ENCODE measurements at places on chromosomes 5 and 9.

GRCh38 chr5:11390291-11390767 lies 513.9 kb downstream of the CTNND2 start:
- no peak for DNase-seq

DNA sequence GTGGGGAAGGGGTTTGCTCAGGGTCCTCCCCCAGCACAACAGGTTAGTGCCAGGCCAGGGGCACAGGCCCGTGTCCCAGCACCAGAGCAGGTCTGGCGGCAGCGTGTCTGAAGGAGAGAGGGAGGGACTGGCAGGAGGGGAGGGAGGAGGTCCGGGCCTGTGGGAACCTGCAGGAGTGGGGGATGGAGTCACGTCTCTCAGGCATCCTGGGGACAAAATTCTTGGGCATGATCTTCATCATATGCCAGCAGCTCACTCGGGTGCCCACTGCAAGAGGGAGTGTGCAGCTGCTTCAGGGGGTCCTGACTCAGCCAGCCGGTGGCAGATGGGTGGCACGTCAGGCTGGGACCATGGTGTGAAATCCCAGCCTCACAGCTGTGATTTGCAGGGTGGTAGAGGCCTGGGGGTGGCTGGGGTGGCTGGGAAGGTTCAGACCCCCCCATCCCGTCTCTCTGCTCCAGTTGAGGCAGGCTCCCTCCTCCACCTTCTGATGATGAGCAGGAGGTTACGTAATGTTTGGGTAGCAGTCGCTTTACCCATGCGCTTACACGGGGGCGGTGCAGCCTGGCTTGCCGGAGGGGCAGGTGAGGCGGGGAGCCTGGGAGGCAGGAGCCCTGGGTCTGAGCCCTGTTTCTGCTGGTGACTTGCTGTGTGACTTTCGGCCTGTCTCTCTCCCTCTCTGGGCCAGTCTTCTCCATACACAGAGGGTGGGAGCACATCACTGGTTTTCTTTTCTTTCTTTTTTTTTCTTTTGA lies 40.5 kb downstream of the NCS1 start:
- DNase-seq, result no peak

DNA sequence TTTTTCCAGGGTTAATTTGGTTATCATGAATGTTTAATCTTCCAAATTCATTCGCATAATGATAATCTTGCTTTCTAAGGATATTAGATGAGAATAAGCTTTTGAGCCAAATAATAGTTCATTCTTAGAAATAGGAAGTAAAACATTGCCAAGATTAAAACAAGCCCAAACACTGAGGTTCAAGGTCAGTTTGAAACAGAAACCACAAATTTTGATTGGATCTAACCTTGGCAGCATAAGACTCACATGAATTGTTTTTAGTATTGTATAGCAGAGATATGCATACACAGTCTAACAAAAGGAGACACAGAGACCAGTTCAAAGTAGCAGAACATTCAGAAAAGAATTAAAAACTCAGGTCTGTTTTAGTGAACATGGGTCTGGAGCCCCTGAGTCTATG lies 43.4 kb upstream of the VCAN start:
- DNase-seq, result peak; percentile 10

- DNase-seq, result no peak
These were observed 123.5 kb downstream of the CTNND2 start for GRCh38 chr5:11780641-11781345.

DNA sequence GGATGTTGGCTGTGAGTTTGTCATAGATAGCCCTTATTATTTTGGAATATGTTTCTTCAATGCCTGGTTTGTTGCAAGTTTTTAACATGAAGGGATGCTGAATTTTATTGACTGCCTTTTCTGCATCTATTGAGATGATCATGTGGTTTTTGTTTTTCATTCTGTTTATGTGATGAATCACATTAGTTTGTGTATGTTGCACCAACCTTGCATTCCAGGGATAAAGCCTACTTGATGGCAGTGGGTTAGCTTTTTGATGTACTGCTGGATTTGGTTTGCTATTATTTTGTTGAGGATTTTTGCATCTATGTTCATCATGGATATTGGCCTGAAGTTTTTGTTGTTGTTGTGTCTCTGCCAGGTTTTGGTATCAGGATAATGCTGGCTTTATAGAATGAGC lies 225.6 kb downstream of the PCSK1 start:
- no peak for DNase-seq

DNA sequence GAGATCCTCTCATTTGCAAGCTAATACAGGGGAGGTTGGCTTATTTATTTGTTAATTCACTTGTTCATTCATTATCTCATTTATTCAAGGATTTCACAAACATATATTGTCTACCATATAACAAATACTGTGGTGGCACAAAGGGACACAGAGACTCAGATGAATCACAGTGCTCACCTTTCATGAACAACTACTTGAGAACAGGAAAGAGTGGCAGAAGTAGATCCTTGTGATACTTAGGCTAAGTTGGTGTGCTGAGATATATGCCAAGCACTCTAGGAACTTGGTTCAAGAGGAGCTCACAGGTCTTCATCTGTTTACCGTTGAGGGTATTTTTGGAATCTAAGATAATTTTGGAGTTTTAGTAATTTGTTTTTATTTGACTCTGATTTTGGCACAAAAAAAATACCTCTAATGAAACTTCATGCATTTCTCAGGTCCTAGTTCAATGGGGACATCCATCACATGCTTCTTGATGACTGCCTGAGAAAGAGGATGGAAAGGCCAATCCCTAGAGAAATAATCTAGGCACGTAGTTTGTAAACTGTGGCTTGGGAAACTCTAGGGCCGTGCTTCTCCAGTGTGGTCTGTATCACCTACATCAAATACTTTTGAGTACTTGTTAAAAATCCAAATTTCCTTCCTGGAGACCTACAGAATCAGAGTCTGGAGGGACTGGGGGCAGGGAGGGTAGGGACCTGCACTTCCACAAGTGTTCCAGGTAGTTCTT lies 113.3 kb downstream of the OSTF1 start:
- DNase-seq, result no peak

GRCh38 chr5:145944328-145944727 lies 8.0 kb downstream of the SH3RF2 start:
- no peak for DNase-seq

GRCh38 chr9:137429546-137429890 lies 6.3 kb downstream of the NOXA1 start:
- no peak for DNase-seq

GRCh38 chr5:62144401-62145022 lies 161.5 kb upstream of the KIF2A start:
- no peak for DNase-seq

GRCh38 chr5:53039855-53040254 lies 50.7 kb downstream of the ITGA2 start:
- no peak for DNase-seq

DNA sequence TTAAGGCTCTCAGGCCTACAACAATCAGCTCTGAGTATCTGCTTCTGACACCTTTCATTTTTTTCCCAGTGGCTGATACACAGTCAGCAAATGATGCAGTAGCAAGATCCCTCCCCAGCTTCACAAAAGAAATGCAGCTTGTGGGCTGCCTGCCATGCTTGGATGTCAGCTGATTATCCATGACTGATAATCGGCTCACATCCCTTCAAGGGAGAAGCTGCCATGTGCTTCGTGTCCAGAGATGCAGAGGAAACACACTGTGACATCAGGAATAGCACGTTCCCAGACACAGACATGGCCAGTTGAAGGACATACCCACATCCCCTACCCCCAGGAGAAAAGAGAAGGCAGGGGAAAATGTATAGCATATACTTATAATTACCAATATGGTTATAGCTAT lies 27.9 kb downstream of the TMEM215 start:
- DNase-seq, result no peak

DNA sequence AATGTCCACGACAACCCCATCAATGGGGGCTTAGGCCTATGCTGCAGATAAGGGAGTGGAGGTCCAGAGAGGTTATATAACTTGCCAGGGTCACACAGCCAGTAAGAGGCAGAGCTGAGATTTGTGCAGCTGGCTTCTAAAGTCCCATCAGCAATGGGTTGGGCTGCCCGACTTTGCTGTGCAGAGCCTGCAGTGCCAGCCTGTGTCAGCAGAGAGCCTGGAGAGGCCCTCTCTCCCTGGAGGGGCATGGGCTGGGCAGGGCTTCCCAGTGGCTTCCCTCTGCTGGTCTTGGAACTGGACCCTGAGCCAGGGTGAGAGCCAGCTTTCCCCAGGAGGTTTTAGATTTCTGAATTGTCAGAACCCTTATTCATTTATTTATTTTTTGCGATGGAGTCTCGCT lies 77.2 kb upstream of the RAPGEF1 start:
- no peak for DNase-seq

DNA sequence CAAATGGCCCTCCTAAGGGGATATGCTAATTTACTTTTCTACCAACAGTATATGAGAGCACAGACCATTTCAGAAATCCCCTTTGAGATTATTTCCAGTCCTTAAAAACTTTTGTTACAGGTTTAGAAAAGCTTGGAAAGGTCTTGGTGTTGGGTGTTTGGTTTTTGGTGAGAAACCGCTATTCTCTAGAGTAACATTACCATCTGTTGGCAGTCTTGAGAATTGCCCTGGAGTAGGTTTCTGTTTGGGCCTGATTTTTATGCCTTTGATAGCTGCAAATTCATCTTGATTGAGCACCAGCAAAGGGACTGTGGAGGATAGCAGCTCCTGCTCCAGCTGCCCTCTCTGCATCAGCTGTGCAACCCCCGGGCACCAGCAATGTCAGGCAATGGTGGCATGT lies 8.0 kb downstream of the NUDT2 start:
- DNase-seq, result no peak

DNA sequence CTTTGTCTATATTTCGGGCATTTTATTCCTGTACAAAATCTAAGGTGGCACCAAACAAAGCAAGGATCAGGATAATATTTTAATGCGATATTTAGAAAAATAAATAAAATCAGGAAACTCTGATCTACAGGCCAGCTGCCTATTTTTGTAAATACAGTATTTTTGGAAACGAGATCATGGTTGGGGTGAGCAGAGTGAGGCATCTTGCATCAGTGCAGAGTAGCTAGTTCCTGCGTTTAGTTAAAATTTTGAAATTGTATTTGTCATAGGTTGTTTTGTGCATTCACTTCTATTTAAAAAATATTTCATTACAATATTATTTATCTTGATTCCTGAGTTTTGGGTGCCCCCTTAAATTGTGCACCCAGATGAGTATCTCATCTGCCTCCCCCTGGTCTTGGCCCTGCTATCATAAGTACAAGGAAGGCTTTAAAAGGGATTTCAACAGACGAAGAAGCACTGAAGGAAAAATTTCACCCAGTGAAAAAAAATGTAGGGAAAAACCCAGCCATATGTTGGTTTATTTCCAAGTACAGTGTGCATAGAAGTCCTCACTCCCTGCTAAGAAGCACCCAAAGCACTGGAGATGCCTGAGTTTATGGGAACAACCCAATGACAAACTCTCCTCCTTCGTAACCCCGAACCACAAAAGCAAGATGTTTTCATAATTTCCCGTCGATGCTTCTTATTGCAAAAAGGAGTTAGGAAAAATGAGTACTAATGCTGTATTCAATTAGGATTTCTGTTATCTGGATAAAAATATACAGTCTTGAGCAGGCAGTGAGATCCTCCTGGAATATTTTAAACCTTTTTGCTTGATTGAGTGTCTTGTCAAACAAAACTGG lies 304.7 kb upstream of the CLINT1 start:
- peak; percentile 60 for DNase-seq

DNA sequence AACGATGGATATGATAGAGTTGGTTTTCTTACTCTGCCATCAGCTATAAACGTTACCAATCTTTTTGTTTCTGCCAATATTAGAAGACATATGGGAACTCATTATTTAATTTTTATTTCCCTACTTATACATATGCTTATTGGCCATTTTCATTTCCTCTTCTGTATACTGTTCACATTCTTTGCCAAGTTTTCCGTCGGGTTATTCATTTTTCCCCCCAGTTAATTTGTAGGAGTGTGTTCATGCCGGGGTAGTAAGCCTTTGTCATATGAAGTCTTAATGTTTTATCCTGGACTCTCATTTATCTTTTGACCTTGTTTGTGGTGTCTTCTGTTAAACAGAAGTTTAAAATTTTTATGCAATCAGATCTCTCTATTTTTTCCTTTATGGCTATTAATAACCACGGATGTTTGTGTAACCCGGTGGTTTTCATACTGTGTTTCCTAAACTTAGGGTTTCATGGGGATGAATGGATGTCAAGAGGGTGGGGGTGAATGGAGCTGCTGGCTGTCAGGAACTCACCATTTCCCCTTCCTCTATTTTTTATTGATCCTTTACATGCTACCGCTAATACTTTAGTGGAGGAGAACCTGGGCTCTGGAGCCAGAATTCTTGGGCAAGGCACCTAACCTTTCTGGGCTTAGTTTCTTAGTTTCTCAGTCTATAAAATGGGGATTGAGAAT lies 42.5 kb upstream of the PPARGC1B start:
- peak; percentile 78 for DNase-seq

DNA sequence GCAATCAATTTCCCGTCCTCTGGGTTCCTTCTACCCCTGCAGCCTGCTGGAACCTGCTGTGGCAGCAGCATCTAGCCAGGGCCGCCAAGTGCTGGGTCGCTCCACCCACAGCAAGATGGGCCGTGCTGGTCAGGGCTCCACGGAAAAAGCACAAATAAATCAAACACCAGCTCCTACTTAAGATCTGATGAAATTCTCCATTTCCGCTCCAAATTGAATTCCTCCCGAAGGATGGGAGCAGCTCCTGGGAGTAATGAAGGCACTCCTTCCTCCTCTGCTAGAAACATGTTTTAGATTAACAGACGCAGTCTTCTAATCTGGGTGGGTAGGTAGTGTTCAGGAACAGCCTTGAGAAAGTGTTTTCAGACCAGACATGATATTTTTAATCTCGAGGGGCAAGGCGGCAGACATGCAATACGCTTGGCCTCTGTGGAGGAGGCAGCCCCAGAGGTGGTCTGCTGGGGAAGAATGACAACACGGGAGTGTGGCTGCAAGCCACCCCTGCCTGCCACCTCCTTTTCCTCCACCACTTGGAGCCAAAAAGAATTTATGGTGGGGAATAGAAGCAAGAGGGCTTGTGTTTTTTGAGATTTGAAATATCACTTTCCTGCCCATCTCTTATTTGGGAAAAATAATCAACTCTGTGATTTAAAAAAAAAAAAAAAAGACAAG lies 194.1 kb downstream of the AOPEP start:
- no peak for DNase-seq

GRCh38 chr5:1638658-1639400 lies 115.1 kb upstream of the LPCAT1 start:
- DNase-seq, result no peak

DNA sequence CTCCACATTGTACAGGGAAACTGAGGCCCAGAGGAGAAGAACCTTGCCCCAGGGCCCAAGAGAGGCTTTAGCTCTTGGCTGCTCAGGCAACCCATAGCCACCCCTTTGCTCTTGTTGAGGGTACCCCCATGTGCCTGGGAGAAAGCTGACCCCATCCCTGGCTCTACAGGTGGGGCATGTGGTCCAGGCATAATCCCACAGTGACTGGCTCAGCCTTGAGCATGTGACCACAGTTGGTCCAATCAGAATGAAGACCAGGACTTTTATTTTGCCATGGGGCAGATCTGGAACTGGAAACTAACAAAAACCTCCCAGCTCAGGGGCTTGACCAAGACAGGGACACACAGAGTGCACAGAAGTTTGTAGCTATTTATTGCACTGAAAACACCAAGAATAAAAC lies 29.3 kb downstream of the SLC6A7 start:
- no peak for DNase-seq

- peak; percentile 56 for DNase-seq
These were observed 27.2 kb downstream of the MAML1 start for GRCh38 chr5:179759581-179760551.

GRCh38 chr9:112135706-112136105 lies 39.4 kb downstream of the SUSD1 start:
- no peak for DNase-seq

Measured in inflammatory macrophage treated with lipopolysaccharide for 4 hours (primary cell).